ENCODE measurements at places on chromosomes 3 and 15.

- DNase-seq = peak; percentile 20
Measured at GRCh38 chr3:132659000-132659364, 627 bp downstream of the ACAD11 start.

GRCh38 chr15:41278319-41278718 lies 47.3 kb downstream of the CHP1 start:
- DNase-seq = no peak

GRCh38 chr3:30963223-30963722 lies 68.8 kb upstream of the GADL1 start:
- DNase-seq = no peak

DNA sequence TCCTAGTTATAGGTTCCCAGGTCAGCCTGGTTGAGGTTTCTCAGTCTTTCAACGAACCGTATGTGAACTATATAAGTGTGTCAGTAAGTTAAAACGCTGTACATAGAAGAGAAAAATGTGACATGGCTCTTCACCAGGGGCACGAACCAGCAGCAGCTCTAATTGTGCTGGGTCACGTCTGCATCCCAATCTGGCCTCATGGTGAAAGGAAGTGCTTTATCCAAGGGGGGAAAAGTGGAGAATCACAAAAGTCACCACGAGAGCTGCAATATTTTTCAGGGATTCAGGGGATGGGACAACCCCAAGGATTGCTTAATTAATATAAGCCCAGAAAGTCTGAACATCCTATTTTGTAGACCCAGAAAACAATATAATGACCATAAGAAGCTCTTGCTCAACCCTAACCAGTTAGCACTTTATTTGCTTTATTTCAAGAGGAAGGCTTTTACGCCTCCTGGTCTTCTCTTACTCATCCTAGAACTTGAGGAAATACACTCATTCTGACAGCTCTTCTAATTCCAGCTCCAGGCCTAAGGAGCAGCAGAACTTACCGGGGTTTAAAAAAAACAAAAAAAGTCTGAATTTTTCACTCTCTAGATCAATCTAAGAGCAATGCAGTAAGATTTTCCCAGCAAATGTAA lies 16.5 kb downstream of the ANXA2 start:
- no peak for DNase-seq

GRCh38 chr3:140349938-140350337 lies 327.9 kb upstream of the TRIM42 start:
- no peak for DNase-seq

GRCh38 chr3:101602731-101603130 lies 28.8 kb downstream of the PCNP start:
- no peak for DNase-seq

DNA sequence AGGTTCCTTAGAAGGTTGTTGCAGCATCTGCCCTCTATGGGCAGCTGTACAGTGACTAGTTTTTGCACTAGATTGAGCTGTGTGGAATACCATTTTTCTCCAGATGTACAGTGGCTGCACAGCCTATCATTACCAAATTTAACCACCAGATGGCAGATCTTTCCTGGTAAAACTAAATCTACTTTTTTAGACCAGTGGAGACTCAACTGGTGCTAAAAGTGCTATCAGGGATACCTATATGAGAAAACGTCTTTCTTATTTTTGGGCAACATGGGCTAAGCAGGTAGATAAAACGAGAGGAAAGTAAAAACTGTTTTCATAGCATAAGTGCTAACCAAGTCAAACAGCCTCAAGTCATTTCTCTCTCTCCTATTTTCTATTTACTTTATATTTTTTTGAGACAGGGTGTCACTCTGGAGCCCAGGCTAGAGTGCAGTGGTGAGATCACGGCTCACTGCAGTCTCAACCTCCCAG lies 21.2 kb downstream of the IGSF10 start:
- DNase-seq = no peak

- DNase-seq = peak; percentile 34
Measured at GRCh38 chr3:86969500-86970189, 21.3 kb downstream of the VGLL3 start.

DNA sequence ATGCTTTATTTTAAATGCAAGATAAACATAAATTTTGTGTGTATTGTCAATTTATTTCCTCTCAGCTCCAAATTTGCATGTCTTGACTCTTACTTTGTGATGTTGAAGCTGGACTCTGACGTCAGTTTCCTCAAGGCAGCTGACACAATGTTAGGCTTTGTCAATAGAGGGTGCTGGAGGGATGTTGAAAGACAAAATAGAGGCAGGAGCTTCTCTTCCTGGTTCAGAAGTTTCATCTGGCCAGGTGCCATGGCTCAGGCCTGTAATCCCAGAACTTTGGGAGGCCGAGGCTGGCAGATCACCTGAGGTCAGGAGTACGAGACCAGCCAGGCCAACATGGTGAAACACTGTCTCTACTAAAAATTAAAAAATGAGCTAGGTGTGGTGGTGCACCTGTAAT lies 408.6 kb downstream of the GBE1 start:
- DNase-seq = no peak

DNA sequence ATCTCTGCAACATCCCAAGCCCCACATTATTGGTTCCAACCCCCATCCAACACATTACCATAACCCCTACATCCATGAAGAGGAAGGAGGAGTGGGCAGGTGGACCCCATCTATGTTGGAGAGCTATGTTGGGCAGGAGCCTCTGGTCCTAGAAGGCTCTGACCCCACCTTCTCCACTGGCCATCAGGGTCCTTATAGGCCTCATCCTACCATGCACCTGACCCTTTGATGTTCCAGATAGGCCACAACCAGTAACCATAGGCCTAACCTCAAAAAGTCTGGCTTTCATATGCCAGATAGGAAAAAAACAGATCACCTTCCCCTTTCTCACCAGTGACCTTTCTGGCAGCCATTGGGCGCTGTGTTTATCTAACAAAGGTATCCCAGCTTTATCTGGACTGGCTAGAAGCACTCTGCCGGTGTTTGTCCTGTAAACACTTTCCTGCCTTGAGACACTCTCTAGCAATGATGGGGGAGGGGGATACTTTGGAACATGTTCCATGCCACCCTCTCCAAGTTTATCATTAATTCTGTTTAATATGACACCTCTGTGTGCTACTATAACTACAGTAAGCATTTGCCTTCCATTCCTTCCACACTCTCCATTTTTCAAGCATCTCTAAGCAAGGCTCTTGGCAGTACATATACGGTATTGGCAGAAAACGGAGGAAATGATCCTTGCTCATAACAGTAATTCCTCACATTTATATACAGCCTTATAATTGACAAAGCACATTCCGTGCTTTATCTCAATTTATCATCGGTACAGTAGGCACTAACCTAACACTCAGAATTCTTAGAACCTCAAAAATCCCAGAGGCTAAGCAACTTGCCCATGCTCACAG lies 377.1 kb downstream of the VPS13C start:
- DNase-seq = no peak

DNA sequence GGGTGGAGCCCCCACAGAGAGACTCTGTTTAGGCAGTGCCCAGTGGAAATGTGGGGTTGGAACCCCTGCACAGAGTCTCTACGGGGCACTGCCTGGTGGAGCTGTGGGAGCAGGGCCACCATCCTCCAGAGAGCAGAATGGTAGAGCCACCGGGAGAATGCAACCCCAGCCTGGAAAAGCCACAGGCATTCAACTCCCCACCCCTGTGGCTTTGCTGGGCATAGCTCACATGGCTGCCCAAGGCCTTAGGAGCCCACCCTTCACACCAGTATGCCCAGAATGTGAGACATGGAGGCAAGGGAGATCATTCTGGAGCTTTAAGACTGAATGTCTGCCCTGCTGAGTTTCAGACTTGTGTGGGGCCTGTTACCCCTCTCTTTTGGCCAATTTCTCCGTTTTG lies 19.0 kb upstream of the CHCHD6 start:
- DNase-seq = no peak

GRCh38 chr15:42992626-42993025 lies 72.0 kb upstream of the TTBK2 start:
- DNase-seq = no peak

- DNase-seq = no peak
Measured at GRCh38 chr3:140384876-140385275, 293.0 kb upstream of the TRIM42 start.

GRCh38 chr15:47674586-47675232 lies 42.6 kb upstream of the SEMA6D start:
- DNase-seq = no peak

DNA sequence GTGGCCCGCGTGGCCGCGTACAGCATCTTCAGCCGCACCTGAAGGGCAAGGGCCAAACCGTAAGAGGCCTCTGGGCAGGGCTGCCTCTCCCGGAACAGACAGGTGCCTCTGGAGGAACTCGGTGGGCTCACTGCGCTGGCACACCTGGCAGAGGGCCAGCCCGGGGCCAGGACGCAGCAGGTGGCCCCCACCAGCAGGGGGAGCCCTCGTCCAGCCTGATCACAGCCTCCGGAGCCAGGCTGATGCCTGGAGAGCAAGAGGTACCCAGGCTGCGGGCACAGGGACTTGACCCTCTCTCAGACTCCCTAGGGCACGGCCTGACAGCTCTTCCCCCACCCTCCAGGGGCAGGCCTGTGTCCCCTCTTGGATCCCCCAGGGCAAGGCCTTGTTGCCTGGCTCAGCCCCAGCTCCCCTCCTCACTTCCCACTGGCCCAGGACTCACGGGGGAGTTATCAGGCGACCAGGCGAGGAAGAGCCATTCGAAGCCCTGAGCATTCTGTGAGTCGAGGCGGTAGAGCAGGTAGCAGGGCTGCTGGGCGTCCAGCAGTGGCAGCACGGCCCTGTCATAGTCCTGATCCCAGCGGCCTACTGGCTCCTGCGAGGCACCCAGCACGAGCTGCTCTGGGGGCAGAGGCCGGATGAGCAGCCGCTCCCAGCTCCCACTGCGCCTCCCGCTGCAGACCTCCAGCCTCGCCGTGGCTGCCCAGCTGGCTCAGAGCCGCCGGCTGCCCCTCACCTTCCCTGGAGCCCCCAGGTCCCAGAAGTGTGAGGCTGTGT lies 6.2 kb upstream of the TLR9 start:
- DNase-seq = peak; percentile 56

DNA sequence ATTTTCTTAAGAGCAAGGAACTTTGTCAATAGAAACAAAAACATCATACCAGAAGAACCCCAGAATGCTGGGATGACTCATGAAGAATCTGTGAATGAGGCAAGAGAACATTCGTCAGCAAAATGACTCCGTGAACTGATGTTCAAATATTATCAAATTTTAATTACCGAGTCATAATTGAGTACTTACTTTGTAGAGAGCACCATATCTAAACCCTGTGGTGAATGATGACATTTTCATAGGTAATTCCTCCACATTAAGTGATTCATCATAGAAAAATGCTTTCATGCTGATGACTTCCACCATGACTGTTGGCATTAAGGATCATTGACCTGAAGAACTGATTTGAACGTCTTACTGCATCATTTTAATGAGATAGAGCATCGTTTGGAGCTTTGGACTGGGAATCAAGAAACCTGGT lies 56.3 kb downstream of the PPARG start:
- DNase-seq = no peak

DNA sequence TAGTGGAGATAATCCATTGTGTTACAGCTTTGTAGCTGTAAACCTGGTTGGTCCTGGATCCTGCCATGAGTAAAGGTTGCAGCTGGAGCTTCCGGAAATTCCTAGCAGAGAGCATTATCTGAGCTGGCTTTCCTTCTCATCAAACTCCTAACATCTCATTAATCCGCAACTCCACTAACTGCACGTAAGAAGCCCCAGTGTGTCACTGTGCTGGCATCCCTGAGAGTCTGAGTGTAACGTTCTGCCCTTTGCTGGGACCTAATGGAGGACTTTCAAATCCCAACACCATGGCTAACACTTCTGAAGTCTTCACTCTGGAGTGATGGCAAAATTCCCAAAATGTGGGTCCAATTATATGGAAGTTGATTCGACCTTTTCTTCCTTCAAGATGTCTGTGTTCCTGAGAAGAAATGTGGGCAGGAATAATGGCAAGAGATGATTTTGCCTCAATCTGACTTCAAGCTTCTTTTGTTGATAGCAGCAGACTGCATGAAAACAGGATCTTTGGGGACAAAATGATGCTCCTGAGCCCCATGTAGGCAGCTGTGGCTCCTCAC lies 9.6 kb upstream of the TRPM1 start:
- DNase-seq = no peak
